ENCODE measurements at places on chromosomes 1 and 21.
A peak's percentile ranks its signal among the peaks of the same experiment; 100 is the strongest.

GRCh38 chr1:56255516-56256152 lies 323.7 kb downstream of the PLPP3 start:
- no peak for DNase-seq

DNA sequence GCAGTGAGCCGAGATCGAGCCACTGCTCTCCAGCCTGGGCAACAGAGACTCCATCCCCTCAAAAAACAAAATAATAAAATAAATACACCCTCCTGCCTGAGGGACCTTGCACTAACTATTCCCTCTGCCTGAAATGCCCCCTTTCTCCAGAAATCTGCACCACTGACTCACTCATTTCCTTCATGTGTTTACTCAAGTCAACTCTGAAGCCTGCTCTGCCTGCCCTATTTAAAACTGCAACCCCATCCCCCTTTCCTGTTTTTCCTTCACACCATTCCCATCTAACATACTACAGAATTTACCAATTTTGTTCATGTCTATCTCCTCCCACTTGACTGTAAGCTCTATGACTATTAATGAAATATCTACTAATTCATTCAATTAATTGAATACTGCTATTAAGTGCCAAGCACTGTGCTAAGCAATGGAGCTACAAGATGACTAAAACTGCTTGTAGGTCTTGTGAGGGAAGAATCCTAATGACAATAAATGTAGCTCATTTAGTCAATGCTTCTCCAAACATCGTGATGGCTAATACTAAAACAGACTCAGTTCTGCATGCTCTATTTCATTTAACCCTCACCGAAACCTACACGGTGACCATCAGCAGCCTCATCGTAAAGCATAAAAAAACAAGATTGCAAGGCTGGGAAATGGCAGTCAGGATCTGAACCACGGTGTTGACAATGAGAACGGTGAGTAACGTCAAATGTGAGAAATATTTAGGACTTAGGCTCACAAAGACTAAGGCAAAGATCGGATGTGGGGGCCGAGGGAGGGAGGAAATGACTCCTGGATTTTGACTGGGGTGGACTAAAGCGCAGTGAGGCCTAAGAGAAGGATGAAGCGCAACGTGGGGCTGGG lies 749 bp upstream of the TMEM39B start:
- DNase-seq, result peak; percentile 56

GRCh38 chr1:66732407-66733166 lies 19.7 kb upstream of the DYNLT5 start:
- DNase-seq, result no peak

GRCh38 chr1:73673971-73674370 lies 524.0 kb downstream of the LRRIQ3 start:
- DNase-seq, result no peak

DNA sequence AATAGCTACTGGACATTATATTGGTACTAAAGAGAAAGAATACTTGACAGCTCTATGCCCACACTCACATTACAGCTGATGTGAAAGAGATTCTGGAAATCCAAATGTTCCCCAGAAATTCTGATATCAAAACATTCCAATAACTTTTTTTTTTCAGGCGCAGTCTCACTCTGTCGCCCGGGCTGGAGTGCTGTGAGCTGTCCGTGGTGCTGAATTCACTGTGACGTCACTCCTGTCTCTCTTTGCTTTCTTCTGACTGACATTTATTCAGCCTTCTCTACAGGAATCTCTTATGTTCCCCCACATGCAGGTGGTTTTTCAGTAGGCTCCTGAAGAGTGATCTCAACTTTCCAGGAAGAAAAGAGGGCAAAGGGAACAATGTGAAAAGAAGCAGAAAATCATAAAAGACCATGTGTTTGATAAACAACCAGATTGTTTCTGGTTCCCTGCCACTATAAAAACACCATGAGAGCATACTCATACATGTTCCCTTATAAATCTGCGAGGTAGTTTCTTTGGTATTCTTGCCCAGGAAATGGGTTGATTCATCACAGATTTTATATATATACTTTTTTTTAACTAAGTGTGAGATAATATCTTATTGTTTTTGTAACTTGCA lies 6.2 kb downstream of the S100A7A start:
- peak; percentile 53 for DNase-seq

- no peak for DNase-seq
Measured at GRCh38 chr1:69671363-69672010, 103.8 kb downstream of the LRRC7 start.

DNA sequence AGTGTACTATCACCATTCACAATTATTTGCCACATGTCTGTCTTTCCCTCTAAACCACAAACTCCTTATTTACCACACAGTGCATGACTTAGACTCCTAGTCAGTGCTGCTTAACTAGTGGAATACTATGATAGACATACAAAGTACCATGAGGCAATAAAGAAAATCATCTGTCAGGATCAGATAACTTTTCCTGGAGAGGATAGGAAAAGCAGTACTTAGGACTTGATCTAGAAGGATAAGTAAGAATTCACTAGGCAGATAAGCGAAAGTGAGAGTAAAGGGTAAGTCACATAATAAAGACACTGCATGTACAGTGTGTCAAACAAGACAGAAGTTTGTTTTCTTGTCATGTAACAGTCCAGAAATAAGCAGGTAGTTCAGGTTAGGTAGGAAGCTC lies 21.2 kb upstream of the TSPAN1 start:
- DNase-seq, result no peak

GRCh38 chr21:34197561-34197960 lies 124.2 kb downstream of the MRPS6 start:
- no peak for DNase-seq

GRCh38 chr1:162368451-162368850 lies 8.2 kb downstream of the SPATA46 start:
- no peak for DNase-seq

GRCh38 chr1:116877141-116877818 lies 32.4 kb upstream of the PTGFRN start:
- DNase-seq, result no peak

DNA sequence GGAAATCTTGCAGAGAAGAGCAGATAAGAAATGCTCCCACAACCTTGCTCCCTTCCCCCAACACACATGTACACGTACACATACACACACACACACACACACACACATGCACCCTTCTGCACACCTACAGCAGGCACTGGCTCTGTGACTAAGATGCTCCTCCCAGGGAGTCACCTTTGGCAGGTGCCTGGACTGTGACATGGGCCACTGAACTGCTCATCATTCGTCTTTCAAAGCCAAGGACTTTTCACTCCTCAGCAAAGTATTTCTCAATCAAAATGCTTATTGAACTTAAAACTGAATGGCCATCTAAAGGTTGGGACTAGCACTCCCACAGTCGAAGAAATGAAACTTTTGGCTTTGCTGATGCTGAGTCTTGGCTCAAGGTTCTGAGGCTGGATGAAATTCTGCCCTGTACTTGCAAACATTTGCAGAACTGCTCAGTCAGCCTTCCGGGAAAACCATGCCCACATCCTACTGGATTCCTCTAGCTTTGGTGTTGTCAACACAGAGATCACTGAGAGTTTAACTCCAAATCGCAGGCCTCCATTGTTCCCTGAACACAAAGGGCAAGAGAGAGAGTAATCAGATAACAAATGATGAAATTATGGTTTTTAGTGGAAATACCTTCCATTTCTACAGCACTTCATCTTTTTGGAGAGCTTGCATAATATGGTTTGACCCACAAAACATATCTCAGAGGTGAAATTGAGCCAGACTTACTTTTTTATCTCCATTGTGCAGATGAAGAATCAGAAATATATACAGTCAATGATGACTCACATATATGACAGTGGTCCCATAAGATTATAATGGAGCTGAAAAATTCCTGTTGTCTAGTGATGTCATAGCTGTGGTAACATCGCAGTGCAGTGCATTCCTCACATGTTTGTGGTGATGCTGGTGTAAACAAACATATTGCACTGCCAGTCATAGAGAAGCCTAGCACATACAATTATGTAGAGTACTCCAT lies 72.4 kb upstream of the BCAR3 start:
- peak; percentile 96 for DNase-seq

- no peak for DNase-seq
Measured at GRCh38 chr1:109627692-109628399, 8.2 kb downstream of the AMPD2 start.

DNA sequence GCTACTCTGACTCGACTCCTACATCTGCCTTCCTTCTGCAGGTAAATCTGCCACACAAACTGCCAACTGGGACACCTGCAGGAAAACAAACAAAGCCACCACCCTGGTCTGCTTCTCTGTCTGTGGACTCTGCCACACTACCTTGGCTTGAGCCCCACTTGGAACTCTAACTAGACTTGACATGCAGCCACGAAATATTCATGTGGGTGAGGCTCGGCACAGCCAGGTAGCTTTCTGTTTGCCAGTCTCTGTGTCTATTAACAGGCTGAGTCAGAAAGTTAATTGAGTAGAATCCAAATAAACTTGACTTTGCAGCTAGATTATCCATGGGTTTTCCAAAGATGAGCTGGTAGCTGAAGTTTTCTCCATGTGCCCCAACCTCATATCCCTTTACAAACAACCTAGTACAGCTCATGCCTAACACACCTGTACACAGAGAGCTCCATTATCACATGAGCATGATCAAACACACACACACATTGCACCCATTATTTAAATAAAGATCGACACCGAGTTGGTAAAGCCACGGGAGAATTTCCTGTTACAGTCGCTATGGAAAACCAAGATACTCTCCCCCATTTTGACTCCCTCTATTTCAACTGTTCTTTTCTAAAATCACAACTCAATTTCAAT lies 808 bp downstream of the C1orf116 start:
- DNase-seq, result no peak

DNA sequence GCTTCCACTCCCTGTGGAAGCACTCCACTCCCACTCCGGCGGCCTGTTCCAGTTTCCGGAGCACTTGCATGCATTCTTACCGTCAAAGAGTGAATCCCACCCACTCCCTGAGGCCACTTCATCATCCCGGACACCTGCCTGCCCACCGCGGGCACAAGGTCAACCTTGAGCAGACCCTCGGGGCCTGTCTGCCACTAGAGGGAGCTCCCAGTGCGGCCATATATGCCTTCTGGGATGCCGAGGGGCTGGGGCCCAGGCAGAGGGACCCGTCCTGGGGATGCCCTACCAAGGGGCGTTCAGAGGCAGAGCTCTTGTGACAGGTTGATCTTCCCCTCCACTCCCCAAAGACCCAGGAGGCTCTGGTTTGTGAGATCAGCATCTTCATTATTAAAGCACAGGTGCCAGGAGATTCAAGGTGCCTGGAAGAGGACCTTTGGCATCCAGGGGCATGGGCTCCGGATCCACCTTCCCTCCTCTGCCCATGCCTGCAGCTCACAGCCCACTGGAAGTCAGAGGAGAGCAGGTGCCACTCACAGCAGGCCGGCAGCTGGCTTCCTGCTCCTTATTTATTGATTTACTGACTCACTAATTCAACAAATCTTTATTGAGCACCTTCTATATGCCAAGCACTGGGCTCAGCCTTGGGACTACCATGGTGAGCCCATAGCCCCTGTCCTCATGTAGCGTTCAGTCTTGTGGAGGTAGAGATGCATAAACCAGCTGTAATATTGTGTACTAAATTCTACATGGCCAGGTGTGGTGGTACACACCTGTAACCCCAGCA lies 47.3 kb downstream of the UBIAD1 start:
- DNase-seq, result no peak

GRCh38 chr1:88678405-88678804 lies 5.7 kb upstream of the PKN2 start:
- no peak for DNase-seq

All from NCI-H226 (cell line).